Ammon's horn (tissue), 1 donor: ENCODE measurements at places on chromosomes 5 and 9.

DNA sequence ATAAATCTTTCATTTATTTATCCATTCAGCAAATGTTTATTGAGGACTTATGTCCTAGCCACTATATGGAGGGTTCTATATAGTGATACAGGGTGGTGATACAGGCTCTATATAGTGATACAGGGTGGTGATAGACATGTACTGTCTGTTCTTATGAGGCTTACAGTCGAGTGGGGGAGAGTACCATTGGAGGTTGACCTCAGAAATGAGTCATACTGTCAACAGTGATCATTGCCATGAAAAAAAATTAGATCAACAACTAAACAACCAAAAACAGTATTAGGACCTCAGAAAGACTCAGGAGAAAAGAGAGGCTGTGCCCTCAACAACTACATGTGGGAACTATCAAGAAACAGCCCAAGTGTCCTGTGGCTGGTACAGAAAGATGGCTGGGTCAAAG, 22.0 kb downstream of the PAPPA start:
- no peak for DNase-seq

DNA sequence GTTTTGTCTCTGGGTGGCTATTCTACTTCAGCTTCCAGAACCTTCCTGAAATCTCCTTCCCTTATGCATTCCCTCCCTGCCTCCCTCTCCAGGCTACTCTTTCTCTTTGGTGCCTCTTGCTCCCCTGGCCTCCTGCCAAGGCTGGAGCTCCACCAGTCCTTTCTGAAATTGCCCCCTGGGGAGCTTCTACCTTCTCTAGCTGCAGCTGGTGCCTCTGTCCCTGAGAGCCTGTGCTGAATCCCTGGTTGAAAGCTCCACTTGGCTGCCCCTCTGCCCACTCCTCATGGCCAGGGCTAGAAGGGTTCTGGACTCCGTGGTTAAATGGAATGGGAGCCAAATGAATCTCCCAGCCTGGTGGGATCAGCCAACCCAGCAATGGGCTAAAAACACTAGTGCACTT, 80.1 kb downstream of the COL15A1 start:
- no peak for DNase-seq

DNA sequence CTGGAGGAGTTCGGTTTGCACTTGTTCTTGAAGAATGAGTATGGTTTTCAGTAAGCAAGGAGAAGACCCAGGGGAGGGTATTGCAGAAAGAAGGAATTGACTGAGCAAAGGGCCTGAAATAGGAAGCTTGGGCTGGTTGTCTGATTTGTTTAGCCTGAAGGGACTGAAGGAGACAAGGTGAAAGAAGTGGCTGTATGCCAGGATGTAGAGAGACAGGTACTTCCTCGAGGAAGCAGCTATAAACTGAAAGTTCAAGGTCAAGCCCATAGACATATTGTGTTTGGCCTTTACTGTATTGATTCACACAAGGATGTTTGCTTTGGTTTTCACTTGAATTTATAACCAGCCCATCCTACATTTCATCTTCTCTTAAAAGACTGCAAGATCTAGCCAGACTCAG, 183.1 kb downstream of the PALM2AKAP2 start:
- DNase-seq = no peak

DNA sequence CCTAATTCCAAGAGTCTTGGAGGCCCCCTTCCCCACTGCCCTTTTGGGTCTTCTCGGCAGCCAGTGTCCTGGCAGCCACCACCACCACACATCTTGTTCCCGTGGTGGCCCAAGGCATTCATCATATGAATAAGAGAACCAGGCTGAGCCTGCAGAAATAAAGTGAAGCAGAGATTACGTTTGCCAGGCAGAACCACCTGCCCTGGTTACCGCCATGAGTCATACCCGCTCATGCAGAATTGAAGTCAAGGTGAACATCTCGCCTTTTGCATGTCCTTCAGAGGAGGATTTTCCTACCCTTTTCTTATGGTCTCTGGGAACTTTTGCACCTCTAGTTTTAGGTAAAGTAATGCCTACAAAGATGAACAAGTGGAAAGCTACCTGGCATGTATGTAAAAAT, 119.5 kb upstream of the LMX1B start:
- no peak for DNase-seq

GRCh38 chr9:89524963-89525362, 27.1 kb upstream of the SEMA4D start:
- DNase-seq = no peak

GRCh38 chr5:110785356-110785755, 46.5 kb downstream of the SLC25A46 start:
- no peak for DNase-seq

GRCh38 chr5:133381041-133381440, 231.3 kb downstream of the FSTL4 start:
- no peak for DNase-seq

- no peak for DNase-seq
Observed at GRCh38 chr5:157497875-157498611, 38.0 kb downstream of the NIPAL4 start.

- no peak for DNase-seq
Observed at GRCh38 chr5:90308787-90309585, 100.6 kb downstream of the CETN3 start.

DNA sequence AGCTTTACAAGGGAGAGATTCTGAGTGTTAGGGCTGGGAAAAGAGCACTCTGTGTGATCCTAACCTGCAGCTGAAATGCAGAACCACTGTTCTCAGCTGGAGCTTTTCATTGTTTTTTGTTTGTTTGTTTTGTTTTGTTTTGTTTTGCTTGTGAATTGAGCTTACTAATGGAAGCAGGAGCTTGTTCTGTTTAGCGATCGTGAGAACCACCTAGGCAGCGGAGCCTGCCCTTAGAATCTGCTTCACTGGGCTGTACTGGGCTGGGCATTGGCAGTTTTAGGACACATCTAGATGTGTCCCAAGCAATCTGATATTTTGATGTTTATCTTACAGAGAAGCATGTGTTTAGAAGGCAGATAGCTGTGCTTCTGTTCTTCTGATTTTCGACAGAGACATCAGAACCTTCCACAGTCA, 14.3 kb downstream of the SYK start:
- no peak for DNase-seq

GRCh38 chr5:5126444-5126843, 13.7 kb upstream of the ADAMTS16 start:
- DNase-seq = no peak

- DNase-seq = no peak
Observed at GRCh38 chr9:130172858-130173665, 858 bp downstream of the NCS1 start.

- DNase-seq = no peak
Observed at GRCh38 chr9:129435291-129435690, 185.6 kb downstream of the C9orf50 start.

DNA sequence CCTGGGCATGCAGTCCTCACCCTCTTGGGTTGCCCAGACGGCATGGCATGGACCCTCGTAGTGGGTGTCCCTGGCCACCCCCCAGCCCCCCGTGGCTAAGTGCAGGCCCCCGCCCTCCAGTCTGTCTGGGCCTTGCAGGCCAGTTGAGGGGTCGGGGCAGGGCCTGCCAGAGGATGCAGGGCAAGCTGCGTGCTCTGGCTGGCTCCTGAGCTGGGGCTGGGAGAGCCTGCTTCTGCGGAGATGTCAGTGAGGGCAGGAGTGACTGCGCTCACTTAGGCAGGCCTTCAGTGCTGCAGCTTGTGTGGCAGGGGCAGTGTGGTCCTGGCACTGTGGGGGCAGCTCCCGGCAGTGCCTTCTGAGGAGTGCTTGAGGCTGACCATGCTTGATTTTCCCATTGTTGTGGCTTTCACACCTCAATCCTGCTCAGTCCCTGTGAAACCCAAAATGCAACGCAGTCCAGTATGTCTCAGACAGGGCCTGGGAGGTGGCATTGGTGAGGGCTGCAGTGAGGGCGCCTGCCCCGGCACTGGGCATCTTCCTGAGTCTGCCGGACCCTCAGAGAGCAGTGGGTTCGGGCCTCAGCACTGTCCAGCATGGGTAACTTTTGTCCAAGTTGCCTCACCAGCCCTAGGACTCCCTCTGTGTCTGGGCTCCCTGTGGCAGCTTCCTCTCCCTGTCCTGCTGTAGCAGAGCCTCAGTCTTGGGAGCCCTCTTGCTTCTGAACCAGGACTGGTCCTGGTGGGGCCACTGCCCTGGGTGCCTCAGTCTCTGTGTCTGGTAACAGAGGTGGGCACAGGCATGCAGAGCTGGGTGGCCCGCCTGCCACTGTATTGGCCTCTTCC, 93.0 kb downstream of the PHF2 start:
- DNase-seq = no peak

- no peak for DNase-seq
Observed at GRCh38 chr5:38187532-38187931, 70.8 kb upstream of the EGFLAM start.

DNA sequence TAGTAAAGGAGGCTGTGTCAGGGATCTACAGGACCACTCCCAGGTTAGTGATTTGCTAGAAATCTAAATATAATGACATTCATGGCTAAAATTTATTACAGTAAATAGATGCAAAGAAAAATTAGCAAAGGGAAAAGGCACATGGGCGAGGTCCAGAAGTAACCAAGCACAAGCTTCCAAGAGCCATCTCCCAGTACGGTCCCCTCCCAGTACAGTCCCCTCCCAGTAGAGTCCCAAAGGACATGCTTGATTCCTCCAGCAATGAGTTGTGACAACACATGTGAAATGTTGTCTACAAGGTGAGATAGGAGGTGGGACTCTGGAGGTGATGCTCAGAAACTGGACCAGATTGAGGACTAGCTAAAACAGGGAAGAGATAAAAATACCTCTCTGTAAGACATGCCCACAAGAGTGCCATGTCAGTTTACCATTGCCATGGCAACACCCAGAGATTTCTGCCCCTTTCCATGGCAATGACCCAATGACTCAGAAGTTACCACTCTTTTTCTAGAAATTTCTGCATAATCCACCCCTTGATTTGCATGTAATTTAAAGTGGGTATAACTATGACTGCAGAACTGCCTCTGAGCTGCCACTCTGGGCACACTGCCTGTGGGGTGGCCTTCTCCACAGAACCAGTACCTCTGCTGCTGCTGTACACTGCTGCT, 27.9 kb upstream of the CEMIP2 start:
- no peak for DNase-seq

DNA sequence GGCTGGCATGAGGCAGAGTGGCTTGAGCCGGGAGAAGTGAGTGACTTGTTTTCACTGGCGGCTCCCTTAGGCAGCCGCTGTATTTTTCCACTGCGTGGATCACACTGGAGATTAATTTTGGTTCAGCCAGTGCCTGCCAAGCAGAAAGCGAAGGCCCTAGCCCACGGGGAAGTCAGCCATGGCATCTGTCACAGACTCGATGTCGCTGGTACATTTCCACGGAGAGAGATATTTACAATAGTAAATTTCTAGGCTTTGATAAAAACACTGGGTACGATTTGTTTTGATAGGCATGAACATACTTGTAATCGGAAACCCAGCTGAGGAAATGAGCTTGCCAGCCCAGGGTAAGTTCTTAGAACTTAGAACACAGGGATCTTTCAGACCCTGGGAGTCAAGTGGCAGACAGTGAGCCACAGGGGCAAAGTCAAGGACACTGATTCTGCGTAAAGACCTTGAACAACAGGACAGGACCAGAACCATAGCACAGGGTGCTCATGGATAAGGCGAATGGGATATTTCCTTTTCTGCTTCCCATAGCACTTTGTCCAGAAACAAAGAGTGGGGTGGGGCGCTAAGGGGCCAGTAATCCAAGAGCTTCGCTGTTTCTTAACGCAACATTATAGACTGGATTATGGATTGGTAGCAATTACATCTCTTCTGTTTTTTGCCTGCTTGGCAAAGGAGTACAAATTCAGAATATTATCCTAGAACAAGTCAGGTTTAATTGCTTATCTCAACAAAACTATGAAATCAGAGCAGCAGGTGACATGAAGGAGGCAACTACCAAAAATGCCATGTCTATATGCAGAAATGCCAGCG, 4.5 kb downstream of the DUSP1 start:
- DNase-seq = peak; percentile 89

- DNase-seq = peak; percentile 73
Observed at GRCh38 chr5:68435611-68436010, 220.1 kb downstream of the PIK3R1 start.

GRCh38 chr5:87776785-87777184, 364.1 kb upstream of the CCNH start:
- DNase-seq = no peak

DNA sequence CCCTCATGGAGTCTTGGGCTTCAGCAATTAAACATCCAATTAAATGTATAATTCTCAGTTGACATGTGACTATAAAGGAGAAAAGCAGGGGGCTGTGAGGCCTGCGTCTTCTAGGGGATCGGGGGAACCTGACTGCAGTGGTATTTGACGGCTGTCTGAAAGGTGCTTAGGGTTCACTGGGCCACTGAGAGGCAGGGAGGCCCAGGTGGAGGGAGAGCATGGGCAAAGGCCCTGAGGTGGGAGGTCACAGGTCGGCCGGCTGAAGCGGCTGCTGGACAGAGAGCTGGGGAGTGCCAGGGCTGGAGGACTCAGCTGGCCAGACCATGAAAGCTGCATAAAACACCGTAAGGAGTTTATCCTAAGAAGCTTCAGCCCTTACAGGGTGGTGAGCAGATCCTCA, 23.9 kb downstream of the ERGIC1 start:
- no peak for DNase-seq

DNA sequence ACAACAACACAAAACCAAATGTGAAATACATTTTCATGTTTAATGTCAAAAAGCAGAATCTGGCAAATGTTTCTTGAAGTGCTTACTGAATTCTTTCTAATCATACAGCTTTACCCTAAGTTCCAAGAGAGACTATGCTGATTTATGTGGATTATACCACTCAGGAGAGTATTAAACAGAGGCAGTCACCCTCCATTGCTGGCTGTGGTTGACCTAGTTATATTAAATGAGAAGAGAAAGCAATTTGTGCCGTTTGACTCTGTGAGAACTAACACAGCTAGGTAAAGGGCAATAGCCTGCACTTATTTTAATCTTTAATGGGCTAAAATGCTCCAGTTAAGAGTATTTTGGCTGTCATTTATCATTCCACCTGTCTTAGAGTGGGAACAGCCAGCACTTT, 62.6 kb downstream of the ELL2 start:
- no peak for DNase-seq

DNA sequence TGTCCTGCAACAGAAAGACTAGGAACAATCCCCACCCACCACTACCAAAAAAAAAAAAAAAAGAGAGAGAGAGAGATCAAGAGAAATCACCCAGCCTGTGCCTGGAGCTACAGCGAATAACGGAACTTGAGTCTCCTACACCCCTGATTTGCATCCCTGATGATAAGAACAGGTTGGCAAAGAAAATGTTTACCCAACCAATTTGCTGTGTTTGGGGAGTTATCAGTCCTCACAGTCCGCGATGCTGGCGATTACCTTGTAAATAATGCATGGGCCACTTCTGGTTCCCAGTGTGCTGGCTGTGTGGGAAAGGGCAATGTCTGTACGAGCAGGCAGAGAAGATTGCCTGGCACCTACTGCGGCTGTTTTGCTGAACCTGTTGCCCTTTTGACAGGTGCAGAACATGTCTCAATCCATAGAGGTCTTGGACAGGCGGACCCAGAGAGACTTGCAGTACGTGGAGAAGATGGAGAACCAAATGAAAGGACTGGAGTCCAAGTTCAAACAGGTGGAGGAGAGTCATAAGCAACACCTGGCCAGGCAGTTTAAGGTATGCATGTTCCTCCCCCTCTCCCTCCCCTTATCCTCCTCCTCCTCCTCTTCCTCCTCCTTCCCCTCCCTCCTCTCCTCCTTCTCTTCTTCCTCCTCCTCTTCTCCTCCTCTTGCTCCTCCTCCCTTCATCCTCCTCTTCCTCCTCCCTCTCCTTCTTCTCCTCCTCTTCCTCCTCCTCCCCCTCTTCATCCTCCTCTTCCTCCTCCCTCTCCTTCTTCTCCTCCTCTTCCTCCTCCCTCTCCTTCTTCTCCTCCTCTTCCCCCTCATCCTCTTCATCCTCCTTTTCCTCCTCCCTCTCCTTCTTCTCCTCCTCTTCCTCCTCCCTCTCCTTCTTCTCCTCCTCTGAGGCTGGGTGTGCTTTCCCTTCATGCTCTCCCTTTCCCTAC, 8.3 kb downstream of the OLFM1 start:
- no peak for DNase-seq
